ENCODE measurements at places on chromosomes 2 and 18.

DNA sequence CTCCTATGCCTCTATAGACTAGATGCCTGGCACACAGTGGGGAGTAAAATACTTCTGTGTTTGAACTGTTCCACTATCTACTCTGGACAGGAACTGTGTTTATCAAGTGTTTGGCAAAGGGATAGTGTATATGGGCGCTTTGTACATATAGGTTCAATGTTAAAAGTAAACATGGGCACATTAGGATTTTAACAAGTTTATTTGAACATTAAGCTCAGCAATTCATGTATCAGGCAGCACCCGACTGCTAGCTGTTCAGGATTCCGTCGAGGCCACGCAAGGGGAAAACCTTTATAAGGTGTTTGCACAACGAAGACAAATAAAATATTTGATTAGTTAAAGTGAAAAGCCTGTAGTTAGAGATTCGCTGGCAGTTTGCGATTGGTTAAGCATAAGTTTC is 43.4 kb upstream of the ROCK2 start:
- no peak for DNase-seq

DNA sequence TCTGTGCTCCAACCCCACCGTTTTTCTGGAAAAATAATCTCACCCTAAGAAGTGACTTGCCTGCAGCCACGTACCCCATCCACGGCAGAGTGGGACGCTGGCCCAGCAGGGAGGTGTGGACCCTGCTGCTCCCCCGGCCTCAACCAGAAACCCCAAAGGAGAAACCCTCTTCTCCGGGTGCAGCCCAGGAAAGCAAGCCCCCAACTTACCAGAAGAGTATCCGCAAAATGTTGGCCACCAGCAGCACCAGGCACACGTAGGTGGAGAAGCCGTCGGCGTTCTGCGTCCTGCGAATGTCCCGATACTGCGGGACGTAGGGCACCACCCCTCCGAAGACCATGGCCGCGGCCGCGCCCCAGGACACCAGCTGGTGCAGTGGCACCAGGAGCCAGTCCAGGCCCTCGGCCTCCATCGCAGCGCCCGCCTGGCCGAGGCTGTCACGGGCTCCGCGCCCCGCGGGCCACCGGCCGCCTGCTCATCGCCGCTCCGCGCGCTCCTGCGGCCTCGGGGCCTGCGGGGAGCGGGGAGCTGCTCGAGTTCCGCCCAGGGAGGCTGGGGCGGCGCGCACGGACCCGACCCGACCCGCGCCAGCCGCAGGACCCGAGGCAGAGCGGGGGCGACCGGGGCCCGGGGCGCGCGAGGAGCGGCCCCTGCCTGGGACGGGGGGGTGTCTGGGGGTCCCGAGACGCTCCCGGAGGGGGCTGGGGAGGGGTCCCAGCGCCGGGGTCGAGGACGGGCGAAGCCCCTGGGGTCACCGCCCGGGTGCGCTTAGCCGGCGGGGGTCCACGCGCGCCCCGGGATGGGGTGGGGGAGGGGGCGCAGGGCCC is 725 bp downstream of the SLC66A2 start:
- DNase-seq: no peak

DNA sequence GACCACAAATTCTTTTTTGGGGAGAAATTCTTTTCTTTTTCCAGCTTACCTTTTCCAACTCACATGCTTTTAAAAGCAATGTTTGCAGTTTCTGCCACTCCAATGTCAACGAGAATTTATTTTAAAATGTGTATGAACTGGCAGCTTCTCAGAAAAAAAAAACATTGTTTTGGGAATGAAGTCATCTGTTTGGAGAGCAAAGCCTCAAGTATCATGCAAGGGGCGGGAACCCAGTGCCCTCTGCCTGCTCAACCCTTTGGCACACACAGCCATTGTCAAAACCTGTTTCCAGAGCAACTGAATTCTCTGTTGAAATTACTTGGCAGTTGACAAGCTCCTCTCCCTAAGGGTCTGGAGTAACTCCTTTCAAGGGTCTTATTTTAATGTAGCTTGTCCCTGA is 128.5 kb downstream of the QPCT start:
- DNase-seq: no peak

GRCh38 chr2:17912266-17912691 is 33.8 kb downstream of the KCNS3 start:
- DNase-seq: no peak
